ENCODE measurements at places on chromosomes 16 and 17.

DNA sequence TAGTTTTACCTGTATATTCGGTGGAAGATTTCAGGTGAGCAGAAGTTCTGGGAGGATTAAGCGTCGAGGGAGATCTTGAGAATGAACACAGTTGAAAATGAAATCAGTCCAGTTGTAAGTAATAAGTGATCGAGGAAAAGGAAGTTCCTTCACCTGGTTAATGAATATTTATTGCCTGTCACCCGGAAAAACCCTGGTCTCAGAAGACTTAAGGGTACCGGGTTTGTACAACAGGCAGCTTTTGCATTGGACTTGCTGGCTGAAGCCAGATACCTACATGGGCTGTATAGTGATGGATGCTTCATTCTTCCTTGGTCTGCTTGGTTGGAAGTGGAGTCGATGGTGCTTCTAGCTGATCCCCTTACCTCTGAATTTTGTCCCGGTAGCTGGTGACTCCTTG, 72.7 kb downstream of the PRKCA start:
- no peak for DNase-seq

DNA sequence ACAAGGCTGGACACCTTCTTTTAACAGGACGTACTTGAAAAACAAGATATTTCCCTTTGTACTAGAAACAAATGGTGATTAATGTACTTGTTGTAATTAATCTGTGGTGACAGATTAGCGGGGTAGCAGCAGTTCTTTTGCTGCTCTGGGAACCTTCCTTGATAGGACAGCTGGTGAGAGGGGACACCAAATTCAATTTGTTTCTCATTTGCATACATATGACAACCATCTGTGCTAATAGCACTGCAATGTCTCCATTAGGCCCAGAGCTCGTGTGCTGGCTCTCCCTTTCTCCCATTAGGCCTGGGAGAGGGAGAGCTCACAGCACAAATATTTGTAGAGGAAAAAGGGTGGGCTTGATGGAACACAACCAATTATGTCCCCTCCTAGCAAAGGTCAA, 221.0 kb upstream of the HS3ST3A1 start:
- no peak for DNase-seq

GRCh38 chr16:381789-382717, at the start of gene PGAP6:
Gene PGAP6 (minus strand): TSS chr16:381978. CDS start chr16:381821, 157 bp downstream.
- DNase-seq = peak; percentile 89

GRCh38 chr17:57084361-57084801, 665 bp upstream of the AKAP1 start:
- DNase-seq = no peak

- DNase-seq = peak; percentile 20
Observed at GRCh38 chr17:2782055-2782454, 14.2 kb upstream of the RAP1GAP2 start.

DNA sequence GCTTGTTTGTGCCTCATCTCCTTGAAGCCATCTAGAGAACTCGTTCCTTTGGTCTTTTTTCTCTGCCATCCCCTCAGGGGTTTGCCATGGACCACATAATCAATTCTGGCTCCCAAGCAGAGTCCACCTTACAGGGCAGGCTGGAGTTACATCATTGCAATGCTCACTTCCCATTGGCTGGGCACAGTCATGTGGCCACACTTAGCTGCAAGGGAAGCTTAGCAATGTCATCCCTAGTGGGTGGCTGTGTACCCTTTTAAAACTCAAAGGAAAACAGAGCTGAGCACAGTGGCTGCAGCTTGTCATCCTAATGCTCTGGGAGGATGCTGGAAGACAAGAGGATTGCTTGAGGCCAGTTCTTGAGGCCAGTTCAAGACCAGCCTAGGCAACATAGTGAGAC, 41.9 kb upstream of the POLR3E start:
- DNase-seq = no peak

All from urothelium cell line (cell line).